Osteocyte (in vitro differentiated cells): ENCODE measurements at places on chromosomes 1 and 21. TPM values are rescaled to one million over a fixed set of nuclear protein-coding genes. Genes with fewer than 3 reads are reported as not detected.

The CD164L2 gene
- total RNA-seq = not detected in 2 replicates

DNA sequence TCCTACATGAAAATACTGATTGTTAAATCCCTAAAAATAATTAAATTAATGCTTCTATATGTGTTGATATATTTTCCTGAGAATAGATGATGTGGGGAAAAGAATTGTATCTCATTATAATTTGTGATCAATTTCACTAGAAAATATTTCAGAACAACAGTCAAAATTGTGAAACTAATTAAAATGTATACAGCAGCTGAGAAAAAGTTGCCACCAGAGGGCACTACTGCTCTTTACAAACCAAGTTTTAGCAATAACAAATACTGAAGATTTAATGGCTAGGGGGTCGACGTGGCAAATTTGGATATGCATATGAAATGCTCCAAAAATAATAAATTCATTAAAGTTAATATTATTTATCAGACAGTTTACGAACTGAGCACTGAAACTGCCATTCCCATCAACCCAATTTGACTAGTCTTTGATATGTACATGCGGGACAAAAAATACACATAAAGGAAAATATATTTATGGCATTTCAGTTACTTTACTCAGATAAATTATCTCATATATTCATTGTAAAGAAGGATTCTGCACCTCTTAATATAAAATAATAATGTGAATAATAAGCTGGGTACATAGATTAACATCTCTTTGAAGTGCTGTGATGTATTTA is 96.3 kb upstream of the TMPRSS15 start:
- no peak for DNase-seq

GRCh38 chr1:25049190-25049589 is 119.1 kb upstream of the RUNX3 start:
- no peak for DNase-seq

DNA sequence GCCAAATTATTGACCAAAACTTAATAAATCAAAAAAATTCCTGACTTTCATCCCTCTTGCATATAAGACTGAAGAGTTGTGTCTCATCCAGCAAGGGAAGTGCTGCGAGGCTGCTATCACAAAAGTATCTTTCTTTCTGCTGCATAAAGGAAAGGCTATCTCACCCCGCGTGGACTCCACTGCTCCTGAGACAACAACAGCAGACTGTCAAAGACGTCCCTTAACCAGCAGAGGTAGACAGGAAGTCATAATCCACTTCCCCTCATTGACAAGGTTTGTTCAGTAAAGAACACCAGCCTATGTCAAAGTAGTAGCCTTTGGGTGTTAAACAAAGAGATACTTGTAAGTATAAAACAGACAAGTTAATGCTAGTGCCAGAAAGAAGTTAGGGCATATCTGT is 29.4 kb downstream of the VPS26C start:
- DNase-seq = no peak

GRCh38 chr1:33165809-33166208 is 16.0 kb downstream of the TRIM62 start:
- DNase-seq = no peak

DNA sequence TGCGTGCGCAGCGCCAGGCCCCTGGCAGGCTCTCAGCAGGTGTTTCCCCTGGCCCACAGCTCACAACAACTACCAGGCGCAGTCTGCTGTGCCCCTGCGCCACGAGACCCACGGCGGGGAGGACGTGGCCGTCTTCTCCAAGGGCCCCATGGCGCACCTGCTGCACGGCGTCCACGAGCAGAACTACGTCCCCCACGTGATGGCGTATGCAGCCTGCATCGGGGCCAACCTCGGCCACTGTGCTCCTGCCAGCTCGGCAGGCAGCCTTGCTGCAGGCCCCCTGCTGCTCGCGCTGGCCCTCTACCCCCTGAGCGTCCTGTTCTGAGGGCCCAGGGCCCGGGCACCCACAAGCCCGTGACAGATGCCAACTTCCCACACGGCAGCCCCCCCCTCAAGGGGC is 68.1 kb downstream of the ALPL start:
- no peak for DNase-seq

- DNase-seq = no peak
Measured at GRCh38 chr1:30912913-30913652, 4.5 kb upstream of the SDC3 start.
